ENCODE measurements at places on chromosomes 3 and 15.

GRCh38 chr3:155494332-155494731 lies 200.8 kb upstream of the STRIT1 start:
- no peak for DNase-seq

DNA sequence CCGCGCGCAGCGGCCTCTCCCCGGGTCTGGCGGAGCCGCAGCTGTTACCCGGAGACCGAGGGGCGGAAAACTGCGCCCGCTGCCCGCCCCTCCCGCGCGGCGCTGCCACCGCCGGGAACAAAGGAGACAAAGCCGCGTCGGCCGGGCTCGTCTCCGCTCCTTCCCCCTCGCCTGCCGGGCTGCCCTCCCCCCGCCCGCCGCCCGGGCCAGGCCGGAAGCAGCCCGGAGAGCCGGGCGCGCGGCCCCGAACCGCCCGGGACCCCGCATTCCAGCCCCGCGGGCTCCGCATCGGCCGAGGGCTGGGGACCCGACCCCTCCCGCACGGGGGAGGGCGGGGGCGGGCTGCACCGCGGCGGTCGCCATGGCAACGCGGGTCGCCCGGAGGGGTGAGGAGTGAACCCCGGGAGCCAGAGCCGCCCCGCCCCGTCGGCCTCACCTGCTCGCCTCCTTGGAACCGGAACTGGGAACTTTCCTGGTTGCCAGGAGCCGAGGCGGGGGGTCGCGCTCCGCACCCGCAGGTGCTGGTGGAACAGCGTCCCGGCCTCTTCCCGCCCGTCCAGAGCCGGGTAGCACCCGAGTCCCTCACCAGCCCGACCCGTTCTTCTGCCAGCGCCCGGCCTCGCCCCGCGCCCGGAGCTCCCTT lies 448 bp downstream of the PLXNB1 start:
- DNase-seq: peak; percentile 65

DNA sequence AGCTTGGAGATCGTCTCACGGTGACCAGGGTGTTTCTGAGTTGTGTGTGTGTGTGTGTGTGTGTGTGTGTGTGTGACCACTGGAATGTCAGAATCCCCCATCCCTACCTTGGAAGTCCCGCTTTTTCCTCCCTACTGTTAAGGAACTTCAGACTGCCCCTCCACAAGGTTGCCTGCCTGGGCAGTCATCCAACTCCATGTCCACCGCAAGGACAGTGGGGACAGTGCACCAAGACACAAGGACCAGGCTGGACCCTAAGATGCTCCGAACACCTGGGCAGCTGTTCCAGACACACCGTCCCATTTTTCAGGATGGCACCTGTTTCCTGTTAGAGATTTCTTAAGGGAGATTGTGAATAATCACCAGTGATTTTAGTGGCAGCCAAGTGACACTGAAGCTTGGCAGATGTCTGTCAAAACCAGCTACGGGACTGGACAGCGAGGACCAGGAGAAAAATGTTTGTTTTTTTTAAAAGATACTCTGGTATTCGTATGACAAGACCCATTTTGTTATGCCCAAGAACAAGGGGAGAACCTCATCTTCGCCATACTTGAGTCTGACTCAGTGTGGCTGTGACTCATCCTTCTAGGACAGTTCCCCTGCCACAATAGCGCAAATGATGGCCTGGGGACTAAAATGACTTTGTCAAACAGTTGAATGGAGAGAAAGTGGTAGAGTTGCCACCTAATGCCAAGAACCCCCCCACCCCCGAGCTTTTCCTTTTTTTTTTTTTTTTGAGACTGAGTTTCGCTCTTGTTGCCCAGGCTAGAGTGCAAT lies 15.5 kb downstream of the PAQR9 start:
- no peak for DNase-seq

GRCh38 chr3:100781301-100781700 lies 72.0 kb downstream of the TFG start:
- DNase-seq: no peak

DNA sequence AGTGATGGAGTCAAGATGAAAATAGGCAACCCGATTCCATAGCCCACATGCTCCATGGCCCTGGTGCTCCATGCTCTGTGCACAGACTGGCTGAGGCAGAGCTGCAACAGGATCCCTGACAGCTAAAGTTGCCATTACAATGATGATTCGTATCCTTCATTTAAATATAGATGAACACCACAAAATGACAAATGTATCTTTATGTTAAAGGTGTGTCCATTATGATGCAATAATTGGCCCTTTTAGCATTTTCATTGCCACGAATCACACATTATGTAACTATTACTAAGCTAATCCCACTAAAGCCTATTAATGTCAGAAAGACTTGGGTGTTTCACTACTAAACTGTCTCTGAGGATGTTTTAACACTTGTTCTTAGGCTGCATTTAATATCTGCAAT lies 270.2 kb upstream of the THBS1 start:
- DNase-seq: no peak

All from posterior cingulate gyrus (tissue), 11 donors.